Activated CD4-positive, alpha-beta T cell treated with anti-CD3 and anti-CD28 coated beads, Interleukin-2, amount 10 ng/mL, durations not matched to agents 7 days and 5 days (primary cell): ENCODE measurements at places on chromosomes 5 and 9. TPM values are rescaled to one million over a fixed set of nuclear protein-coding genes. Genes with fewer than 3 reads are reported as not detected.
A peak's percentile ranks its signal among the peaks of the same experiment; 100 is the strongest.

DNA sequence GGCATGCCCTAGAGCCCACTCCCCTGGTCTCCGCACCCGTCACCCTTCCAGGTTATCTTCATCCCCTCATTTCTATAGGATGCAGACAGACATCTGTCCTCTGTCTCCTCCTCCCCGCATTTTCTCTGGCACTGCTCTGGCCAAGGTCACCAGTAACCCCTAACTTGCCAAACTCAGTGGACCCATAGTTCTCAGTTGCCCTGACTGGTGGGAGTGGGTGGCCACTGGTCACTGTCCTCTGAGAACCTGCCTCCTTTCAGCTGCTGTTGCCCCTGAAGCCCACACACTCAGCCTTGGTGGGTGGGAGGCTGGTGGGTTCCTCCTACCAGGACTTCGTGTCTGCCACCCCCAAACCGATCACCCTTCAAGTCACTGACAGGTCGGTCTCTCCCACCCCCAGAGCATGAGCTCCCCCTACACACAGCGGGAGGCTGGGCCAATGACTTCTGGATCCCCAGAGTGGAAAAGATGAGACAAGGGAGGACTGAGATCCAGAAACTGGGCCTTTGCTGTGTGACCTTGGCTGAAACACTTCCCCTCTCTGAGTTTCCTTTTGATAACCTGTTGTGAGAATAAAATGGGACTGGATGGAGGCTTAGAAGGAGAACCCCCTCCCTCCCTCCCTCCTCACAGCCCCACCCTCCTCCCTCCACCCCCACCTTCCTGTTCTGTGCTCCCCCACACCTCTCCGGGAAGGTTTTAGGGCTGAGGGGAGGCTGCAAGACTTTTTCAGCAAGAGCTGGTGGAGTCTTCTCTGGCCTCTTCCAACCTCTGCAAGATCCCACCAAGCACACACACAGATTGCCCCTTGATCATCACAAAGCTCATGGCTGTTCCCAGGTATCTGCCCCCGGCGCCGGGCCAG lies 2.4 kb upstream of the DBN1 start:
- peaks cover 2% of the 10 kb centered on the region for H3K36me3 ChIP-seq
- peak overlapping the region; percentile 58 for H3K27ac ChIP-seq
- H3K27me3 ChIP-seq = peaks cover 13% of the 10 kb centered on the region
- H3K4me3 ChIP-seq = no peak overlapping the region

- H3K27me3 ChIP-seq = no peaks in the 10 kb centered on the region
- peaks cover 38% of the 10 kb centered on the region for H3K36me3 ChIP-seq
- DNase-seq = no peak
- no peak overlapping the region for H3K4me3 ChIP-seq
- H3K4me1 ChIP-seq = peaks cover 28% of the 10 kb centered on the region
Observed at GRCh38 chr5:72324189-72324825, 4.1 kb downstream of the PTCD2 start.

GRCh38 chr9:74120470-74120869 lies 376.7 kb upstream of the RORB start:
- DNase-seq = no peak
- no peaks in the 10 kb centered on the region for H3K4me1 ChIP-seq
- H3K4me3 ChIP-seq = no peak overlapping the region
- no peaks in the 10 kb centered on the region for H3K36me3 ChIP-seq
- no peak overlapping the region for H3K27ac ChIP-seq
- no peaks in the 10 kb centered on the region for H3K27me3 ChIP-seq

DNA sequence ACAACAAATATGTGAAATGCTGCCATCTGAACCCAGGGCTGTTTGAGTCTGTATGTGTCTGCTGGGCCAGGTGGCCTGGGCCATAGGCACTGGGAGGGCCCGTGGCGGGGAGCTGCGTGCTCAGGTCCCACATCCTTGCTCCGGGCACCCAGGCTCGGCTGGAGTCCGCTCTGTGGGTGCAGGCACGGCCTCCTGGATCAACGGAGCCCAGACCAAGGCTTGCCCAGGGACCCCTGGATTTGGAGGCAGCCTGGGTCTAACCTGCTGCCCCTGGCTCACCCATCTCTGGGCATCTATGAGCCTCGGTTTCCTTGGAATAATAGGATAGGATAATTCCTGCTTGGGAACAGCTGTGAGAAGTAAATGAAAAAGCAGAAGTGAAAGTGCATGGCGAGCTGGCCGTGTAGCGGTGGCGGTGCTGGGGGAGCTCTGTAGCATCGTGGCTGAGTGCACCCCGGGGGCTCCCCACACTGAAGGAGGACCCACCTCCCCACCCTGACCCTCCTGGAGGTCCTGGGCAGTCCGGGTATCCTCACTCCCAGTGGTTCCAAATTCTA lies 1.2 kb downstream of the CDHR2 start:
- H3K27me3 ChIP-seq = no peaks in the 10 kb centered on the region
- no peak for DNase-seq
- H3K4me3 ChIP-seq = no peak overlapping the region
- no peaks in the 10 kb centered on the region for H3K36me3 ChIP-seq

DNA sequence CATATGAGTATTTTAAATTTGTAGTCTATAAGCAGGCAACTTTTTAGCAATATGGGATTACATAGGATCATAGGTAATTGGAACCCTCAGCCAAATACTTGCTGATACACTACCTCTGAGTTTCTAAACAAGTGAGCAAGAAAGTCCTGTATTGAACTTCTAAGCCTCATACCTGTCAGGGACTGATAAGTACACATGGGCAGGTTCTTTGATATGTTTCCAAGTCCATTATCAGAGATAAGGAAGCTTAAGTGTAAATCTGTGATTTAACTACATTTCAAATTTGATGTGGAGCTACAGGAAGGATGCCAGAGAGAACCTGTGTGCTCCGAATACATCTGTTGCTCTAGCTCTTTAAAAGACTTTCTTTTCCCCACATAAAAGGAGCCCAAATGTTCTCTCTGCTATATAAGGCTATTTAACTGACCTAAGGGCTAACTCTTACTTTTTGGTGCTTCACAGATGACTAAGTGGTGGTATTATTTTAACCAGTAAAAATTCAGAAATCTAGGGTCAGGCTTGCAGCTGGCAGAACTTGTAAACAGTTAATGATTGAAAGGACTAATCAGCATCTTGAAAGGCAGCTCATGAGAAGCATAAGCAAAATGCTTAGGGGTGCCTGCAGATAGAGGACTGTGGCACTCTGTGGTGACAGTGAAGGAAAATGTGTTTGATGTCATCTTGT lies 228.6 kb downstream of the NR3C1 start:
- H3K27ac ChIP-seq = no peak overlapping the region
- H3K4me1 ChIP-seq = no peaks in the 10 kb centered on the region
- H3K4me3 ChIP-seq = no peak overlapping the region
- H3K27me3 ChIP-seq = no peaks in the 10 kb centered on the region

GRCh38 chr9:72649127-72649442 lies 127.7 kb downstream of the TMC1 start:
- H3K36me3 ChIP-seq = no peaks in the 10 kb centered on the region
- peaks cover 11% of the 10 kb centered on the region for H3K27me3 ChIP-seq
- no peak for DNase-seq

DNA sequence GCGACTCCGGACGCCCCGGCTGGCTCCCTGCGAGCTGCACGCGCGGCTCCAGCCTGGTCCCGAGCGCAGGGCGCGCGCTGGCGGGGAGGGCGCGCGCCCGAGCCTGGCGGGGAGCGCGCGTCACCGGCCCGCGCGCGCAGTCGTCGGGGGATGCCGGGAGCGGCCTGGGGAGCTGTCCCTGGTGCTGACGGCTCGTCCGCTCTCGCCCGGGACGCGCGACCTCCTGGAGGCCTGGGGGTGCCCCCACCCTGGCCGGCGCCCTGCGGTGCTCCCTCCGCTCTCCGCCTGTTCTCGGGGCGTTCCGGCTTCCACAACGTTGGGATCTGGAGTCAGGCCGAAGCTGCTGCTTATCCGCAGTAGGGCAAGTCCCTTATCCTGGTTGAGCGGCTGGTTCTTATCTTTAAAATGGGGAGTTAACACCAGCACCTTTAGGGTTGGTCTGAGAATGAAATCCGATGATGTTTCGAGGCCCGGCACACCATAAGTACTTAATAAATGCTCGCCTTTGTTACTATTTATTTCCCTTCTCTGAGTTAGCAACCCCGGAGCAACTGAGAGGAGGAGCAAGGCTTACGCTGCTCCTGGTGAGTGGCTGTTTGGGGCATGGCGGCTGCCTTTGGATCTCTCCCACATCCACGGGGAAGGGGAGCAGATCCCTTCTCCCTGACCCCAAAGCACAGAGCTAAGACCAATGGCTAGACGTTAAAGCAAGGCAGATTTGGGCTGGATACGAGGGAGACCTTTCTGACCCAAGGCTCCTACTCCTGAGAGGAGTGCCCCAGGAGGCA lies at the start of gene FAM163B:
Gene FAM163B (minus strand): TSS at position 79 of the 788 bp plus-strand sequence. CDS start 29,166 bp downstream, outside the sequence.
- H3K36me3 ChIP-seq = no peaks in the 10 kb centered on the region
- no peak within 1 kb of the TSS for H3K4me3 ChIP-seq
- peak; percentile 53 for DNase-seq
- H3K4me1 ChIP-seq = peaks cover 2% of the 10 kb centered on the region
- no peak within 1 kb of the TSS for H3K27ac ChIP-seq

DNA sequence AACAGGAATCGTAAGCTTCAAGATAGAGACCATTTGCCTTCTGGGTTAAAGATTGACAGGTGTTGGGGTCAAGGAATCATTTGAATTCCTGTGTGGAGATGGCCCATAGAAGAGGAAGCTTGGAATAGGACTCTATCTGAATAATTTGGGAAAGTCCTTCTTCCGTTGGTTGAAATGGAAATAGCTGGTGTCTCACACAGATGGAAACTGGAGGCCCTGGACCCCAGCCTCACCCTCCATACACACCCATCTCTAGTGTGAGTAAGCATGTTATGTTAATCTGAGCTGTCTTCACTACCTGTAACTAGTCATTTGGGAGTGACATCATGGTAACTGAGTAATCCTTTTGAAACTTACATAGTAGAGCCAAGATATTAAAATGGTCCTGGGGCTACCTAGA lies 184.4 kb downstream of the CD180 start:
- H3K36me3 ChIP-seq = peaks cover 14% of the 10 kb centered on the region
- H3K27ac ChIP-seq = no peak overlapping the region
- H3K4me3 ChIP-seq = no peak overlapping the region

DNA sequence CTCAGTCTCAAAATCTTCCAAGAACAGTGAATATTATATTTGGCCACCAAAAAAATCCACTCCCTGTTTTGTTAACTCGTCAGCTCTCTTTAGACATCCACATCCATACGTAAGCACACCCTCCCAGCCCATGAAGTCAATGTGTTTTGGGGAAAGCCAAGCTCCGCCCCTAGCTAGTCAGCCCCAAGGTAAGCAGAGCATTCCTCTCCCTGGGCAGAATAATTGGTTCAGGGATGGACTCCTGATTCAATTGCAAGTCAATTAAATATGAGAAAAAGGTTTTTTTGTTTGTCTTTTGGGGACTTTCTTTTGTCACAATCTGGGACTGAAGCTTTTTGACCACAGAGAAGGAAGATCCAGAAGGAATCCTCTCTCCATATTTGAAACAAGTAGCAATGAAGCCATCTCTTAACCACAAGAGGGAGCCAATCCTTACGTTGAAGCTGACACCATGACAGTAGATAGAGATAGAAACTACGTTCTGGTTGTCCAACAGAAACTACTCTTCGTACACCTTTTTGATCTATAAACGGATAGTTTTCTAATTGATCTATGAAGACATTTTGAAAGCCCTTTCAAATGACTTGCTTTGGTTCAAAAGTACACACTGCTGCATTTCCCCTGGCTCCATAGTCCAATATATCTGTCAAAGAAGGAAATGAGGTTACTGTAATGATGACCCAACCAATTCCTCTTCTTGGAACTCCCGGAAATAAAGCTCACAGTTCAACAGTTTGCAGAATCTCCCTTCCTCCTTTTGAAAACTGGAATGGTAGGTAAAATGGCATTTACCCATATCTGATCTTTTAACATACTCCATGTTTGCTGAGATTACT lies 166.4 kb downstream of the TLE1 start:
- H3K4me3 ChIP-seq = no peak overlapping the region
- H3K4me1 ChIP-seq = no peaks in the 10 kb centered on the region
- H3K36me3 ChIP-seq = no peaks in the 10 kb centered on the region
- H3K27me3 ChIP-seq = no peaks in the 10 kb centered on the region
- no peak for DNase-seq
- H3K27ac ChIP-seq = no peak overlapping the region

DNA sequence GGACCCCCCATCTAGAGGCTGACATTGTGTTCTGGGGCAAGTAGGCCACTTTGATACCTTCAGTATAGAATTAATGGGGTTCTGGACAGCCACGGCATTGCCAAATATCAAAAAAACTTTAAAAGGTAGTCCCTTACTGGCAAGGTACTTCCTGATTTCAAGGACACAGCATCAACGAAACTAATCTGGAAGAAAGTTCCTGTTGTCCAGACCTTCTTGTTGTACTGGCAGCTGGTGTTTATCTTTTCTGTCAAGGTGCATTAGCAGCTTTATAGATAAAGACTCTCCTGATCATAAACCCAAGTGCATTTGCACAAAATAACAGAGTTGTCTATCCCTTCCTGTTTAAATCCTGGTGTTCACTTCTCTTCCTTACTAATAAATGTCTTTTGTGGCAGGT lies 23.7 kb upstream of the GOLGA1 start:
- H3K4me3 ChIP-seq = no peak overlapping the region
- peak overlapping the region; percentile 91 for H3K27ac ChIP-seq
- H3K36me3 ChIP-seq = peaks cover 11% of the 10 kb centered on the region
- H3K4me1 ChIP-seq = peaks cover 35% of the 10 kb centered on the region
- H3K27me3 ChIP-seq = no peaks in the 10 kb centered on the region

- no peaks in the 10 kb centered on the region for H3K4me1 ChIP-seq
- H3K27ac ChIP-seq = no peak overlapping the region
- no peaks in the 10 kb centered on the region for H3K27me3 ChIP-seq
- DNase-seq = no peak
Observed at GRCh38 chr9:16521868-16522411, 348.5 kb downstream of the BNC2 start.

Gene CLIC3
- total RNA-seq = 4.4 TPM

DNA sequence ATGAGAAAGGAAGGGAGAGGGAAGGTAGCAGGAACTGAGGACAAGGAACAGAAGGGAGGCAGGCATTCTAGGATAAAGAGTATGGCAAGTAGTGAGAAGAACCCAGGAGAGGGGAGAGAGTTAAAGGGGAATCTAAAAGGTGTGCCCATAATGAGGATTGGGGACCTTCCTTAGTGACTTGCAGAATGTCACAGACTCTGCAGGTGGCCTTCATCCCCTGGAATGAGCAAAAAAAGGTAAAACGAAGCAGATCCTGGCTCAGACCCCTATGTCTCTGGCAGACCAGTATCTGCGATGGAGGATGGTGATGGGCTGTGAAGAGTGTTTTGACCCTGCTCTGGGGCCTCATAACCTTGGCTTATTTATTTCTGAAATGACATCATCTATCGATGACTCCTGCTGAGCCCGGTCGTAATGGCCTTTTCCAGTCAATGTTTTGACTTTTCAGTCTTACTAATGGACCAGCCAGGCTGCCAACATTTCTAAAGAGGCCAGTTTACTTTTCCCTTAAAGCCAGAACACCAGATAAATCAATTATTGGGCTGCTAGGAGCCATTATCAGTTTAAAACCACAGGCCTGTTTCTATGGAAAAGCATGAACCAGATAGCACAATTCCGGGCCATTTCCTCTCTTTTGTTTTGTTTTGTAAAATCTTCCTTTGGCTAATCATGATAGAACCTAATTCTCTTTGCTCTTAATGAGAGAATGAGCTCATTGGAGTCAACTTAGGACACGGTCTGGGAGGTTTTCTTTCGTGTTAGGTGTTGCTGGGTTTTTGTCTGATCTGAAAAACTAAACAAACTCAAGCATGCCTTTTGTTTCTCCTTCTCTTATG lies 3.1 kb downstream of the TMOD1 start:
- peaks cover 19% of the 10 kb centered on the region for H3K4me1 ChIP-seq
- H3K27me3 ChIP-seq = peaks cover 45% of the 10 kb centered on the region
- DNase-seq = no peak
- H3K27ac ChIP-seq = no peak overlapping the region
- H3K4me3 ChIP-seq = no peak overlapping the region

GRCh38 chr5:40738502-40738901 lies 17.3 kb downstream of the TTC33 start:
- H3K4me1 ChIP-seq = peaks cover 25% of the 10 kb centered on the region
- H3K27me3 ChIP-seq = no peaks in the 10 kb centered on the region
- no peak overlapping the region for H3K4me3 ChIP-seq
- no peak overlapping the region for H3K27ac ChIP-seq
- peaks cover 30% of the 10 kb centered on the region for H3K36me3 ChIP-seq
